ENCODE measurements at places on chromosomes 16 and 17. TPM values are rescaled to one million over a fixed set of nuclear protein-coding genes. Genes with fewer than 3 reads are reported as not detected.

GRCh38 chr16:21656795-21657768 is 4.7 kb upstream of the IGSF6 start:
- DNase-seq = peak; percentile 74

- peak; percentile 35 for DNase-seq
Observed at GRCh38 chr17:62630365-62631085, 3.1 kb downstream of the MRC2 start.

DNA sequence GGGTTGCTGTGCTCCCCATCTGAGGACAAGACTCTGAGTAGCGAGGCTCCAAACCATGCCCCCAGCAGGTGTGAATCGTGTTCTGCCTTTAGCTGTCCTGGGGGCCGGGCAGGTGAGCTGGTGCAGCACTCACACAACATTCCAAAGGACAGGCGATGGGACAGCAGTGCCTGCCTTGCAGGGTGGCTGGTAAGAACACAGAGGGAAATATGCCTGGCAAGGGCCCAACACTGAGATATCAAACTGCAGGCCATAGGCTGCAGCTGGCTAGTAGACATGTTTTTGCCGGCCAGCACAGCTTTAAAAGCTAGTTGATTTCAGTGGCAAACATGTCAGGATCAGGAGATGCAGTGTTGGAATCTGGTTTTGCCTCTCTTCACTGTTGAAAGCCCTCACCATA is 23.6 kb downstream of the CLEC16A start:
- no peak for DNase-seq

DNA sequence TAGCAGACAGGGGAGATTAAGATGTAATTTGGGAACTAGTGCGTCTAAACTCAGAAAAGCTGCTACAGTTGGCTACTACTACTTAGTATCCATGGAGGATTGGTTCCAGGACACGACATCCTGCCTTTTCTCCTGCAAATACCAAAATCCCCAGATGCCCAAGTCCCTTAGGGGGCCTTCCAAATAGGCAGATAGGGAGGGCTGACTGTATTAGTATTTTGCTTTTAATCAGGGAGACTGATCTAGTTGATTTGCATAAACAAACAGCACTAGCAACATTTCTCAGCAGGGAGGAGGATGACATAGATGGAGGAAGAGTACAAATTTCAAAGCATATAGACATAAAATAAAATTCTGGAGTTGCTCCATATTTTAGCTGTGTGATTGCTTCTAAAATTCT is 621.6 kb upstream of the GOT2 start:
- peak; percentile 14 for DNase-seq

Gene YPEL2
- total RNA-seq = 0.63 TPM

Gene ABCC11
- 0.03 TPM for total RNA-seq
